Sciatic nerve (tissue), 2 donors: ENCODE measurements at places on chromosomes 6 and 20. TPM values are rescaled to one million over a fixed set of nuclear protein-coding genes. Genes with fewer than 3 reads are reported as not detected.

Gene LRRC1
- 19.5 TPM for total RNA-seq

Gene TOMM34
- total RNA-seq, result 19.3 TPM

Gene TBXT
- total RNA-seq, result not detected

Gene SEL1L2
- not detected for total RNA-seq

DNA sequence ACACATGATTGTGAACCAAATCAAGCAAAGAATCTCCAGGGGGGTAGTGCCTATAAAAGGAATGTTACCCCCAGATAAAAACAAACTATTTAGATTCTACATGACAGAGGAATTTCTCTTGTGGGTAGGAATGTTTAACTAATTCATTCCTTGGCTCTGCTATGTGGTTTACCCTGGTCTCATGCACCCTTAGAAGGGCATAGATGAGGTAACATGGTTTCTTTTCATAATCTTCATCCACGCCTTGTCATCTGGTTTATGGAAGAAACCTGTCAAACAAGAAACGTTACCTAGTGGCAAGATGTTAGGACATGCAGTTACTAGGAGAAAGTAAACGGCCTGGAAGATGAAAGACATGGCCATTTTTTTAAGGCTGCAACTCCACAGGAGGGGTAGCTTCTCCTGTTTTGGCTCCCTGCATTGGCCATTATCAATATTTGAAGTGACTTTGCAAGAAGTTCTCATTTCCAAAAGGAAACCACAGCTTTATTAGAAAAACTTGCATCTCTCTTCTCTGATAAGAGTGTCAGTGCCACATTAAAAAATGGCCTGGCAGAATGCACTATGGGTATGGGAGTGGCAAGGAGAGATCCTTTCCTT lies 45.5 kb downstream of the STX11 start:
- no peak for DNase-seq

- no peak for DNase-seq
Measured at GRCh38 chr6:4665489-4666417, 110.5 kb upstream of the CDYL start.

DNA sequence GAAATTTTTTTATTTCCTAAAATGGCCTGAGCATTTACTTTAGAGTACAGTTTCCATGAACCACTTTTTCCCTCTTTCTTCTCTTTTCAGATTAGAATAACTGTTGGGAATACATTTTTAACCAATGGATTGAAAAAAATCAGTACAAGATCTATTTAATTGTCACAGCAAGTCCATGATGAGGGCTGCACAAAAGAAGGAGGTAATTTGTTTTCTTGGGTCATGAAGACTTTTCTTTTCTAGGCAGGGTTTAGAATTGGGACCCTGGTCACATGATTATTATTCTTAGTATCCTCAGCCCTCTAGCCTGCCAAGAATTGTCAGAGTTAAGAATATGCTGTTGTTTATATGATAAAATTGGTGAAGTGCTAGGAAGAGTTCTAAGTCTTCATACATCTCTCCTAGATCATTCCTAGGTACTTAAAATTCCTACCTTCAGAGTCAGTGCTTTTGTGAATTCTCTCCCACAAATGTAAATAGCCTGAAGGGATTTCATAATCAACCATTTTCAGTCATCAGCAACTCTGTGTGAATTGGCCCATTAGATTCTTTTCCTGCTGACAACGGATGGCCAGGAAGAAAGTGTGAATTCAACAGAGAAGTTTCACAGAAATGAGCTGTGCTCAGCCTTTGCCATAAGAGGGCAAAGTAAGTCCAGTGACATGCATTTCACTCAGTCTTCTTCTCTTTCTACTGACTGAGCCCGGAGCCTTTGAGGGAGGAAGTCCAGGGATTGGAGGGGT lies 32.4 kb upstream of the TPBG start:
- DNase-seq, result no peak

DNA sequence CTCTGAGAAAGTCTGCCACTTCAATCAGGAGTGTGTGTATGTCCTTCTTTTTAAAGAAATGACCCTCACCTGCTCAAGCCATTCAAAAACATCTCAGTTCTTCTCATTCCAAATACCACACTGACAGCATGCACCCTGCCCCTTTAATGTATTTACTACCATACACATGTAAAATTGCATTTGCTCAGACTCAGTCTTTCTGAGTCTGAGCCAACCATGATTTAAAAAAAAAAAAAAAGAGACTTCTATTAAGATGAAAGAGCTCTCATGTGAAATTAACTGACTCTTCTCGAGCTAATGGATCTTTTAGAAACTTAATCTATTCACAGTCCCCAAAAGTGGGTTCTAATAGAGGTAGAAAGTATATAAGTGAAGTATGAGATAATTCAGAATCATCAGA lies 1.4 kb upstream of the FILIP1 start:
- no peak for DNase-seq

GRCh38 chr6:9295644-9296043 lies 860.3 kb upstream of the SLC35B3 start:
- DNase-seq, result no peak

DNA sequence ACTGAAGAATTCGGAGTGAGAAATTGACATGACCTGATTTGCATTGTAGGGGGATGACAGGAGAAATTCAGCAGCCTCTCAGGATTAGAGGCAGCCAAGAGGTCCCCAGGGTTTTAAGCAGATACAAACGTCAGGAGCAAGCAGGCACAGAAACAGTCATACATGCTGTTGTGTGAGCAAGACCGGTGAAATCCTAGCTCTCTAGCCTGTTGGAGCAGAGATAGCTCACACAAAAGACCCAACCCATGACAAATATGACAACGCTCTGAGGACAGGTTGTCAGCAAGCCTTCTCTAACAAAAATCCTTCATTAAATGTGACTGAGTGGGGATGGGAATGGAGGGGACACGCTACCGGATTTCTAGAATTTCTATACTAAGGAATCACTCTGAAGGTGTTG lies 23.0 kb upstream of the AKAP12 start:
- no peak for DNase-seq

GRCh38 chr6:29294499-29294914 lies 7.0 kb upstream of the OR14J1 start:
- DNase-seq, result no peak
